ENCODE measurements at places on chromosomes 13 and 19. TPM values are rescaled to one million over a fixed set of nuclear protein-coding genes. Genes with fewer than 3 reads are reported as not detected.

- DNase-seq = peak; percentile 18
These were observed 8.1 kb downstream of the RPS9 start for GRCh38 chr19:54208784-54209057.

Gene CYSLTR2
- not detected for total RNA-seq

- DNase-seq = peak; percentile 22
These were observed 11.4 kb downstream of the ELF1 start for GRCh38 chr13:41007744-41008128.

Gene NCAN
- total RNA-seq = under 0.01 TPM

DNA sequence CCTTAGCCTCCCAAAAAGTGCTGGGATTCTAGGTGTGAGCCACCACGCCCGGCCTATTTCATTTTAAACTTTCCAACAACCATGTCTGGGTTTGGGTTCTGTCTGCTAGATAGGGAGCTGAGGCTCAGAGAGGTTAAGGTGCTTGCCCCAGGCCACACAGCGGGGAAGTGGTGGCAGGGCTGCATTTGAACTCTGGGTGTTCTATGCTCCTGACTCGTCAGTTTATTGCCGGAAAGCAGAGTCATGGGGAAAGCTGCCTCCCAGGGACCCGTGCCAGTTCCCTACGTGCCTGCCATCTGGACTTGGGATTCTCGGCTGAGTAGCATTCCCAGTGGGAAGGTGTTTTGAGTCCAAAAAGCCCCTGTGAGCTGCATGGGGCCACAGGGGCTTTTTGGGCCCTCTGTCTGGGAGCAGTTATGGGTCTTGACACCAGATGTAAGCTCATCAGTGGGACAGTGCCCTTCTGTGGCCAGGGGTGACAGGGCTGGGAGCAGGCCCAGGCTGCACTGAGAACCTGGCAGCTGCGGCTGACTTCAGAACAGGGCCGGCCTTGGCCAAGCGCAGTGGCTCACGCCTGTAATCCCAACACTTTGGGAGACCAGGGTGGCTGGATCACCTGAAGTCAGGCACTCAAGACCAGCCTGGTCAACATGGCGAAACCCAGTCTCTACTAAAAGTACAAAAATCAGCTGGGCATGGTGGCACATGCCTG lies 10.9 kb downstream of the RFX1 start:
- DNase-seq = peak; percentile 48

Gene ODAD3
- total RNA-seq = 0.26 TPM
